ENCODE measurements at places on chromosomes 2 and 18.

DNA sequence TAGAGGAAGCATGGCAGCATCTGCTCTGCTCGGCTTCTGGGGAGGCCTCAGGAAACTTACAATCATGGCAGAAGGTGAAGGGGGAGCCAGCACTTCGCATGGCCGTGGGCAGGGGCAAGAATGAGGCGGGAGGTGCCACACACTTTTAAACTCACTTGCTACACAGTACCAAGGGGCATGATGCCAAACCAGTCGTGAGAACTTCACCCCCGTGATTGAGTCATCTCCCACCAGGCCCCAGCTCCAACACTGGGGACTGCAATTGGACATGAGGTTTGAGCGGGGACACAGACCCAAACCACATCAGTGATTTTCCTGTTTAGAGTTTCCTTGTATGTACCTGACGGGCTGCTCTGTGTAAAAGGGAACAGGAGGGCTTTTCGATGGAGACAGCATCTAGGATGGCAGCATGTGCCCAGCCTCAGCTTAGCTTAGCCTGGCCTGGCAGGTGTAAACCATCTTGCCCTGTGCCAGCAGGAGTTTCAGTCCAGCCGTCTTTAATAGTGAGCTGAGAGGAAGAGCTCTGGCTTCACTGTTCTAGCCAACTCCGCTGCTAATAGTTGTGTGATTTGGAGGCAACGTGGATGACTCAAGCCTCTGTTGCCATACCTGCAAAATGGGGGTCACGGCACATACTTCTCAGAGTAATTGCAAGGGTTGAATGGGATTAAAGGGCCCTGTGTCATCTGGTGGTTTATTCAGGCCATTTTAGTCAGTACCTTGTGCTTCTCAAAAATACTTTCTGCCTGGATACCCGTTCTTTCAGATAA is 101.8 kb downstream of the ASAP2 start:
- no peak for DNase-seq

DNA sequence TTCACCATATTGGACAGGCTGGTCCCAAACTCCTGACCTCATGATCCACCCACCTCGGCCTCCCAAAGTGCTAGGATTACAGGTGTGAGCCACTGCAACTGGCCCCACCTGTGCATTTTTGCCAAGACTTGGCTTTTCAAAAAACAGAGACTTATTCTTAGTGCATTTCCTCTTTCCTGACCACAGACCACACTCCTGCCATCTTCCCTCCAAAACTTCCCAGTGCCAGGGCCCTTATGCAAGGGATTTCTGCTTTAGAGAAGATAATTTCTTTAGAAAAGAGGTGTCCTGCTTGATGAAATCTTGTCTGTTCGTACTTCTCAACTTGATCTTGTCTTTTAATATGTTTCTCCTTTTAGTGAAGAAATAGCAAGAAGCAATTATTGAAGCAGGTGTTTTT is 98.8 kb upstream of the ZNF516 start:
- DNase-seq = no peak

GRCh38 chr2:147449323-147449991 is 395.4 kb upstream of the ACVR2A start:
- DNase-seq = no peak

DNA sequence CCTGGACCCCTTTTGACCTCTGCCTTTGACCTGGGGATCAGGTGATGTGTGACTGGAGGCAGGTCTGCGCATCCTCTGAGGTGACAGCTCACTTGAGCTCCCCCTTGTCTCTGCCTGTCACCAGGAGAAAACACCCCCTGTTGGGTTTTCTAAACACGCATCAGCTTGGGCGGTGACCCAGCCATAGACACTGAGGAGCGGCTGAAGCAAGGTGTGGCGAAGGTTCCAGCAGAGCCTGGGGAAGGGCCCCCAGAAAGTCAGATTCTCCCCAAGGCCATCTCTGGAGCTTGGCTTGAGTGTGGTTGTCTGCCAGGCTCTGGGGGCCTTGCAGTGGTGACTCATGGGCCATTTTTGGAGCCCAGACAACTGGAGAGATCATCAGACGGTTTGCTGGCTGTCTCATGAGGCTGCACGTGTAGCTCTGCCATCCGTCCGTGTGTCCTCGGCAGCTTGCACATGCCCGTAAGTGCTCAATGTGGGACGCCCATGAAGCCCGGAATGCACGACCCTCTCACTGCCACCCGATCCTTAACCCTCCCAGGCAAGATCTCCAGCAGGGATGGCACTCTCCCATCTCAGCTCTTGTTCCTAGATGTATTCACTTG is 29.4 kb downstream of the SIX3 start:
- DNase-seq = no peak

GRCh38 chr18:37671119-37671518 is 105.5 kb upstream of the CELF4 start:
- DNase-seq = no peak

GRCh38 chr2:189719571-189719970 is 43.0 kb downstream of the OSGEPL1 start:
- DNase-seq = no peak

DNA sequence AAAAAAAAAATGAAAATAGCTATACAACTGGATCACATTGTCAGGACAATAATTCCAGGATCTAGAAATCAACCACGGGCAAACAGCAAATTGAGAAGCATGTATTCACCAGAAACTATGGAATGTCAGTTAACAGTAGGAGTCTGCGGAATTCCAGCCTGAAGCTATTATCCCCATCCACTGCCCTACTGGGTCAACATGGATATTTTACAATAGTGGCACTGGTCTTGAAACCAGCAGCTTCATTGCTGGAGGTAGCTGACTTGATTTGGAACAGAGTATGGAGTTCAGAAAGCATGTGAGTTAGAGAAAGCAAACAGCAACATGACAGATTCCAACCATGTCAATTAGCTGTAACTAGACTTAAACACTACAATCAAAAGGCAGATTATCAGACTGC is 55.7 kb upstream of the PDE1A start:
- DNase-seq = no peak

DNA sequence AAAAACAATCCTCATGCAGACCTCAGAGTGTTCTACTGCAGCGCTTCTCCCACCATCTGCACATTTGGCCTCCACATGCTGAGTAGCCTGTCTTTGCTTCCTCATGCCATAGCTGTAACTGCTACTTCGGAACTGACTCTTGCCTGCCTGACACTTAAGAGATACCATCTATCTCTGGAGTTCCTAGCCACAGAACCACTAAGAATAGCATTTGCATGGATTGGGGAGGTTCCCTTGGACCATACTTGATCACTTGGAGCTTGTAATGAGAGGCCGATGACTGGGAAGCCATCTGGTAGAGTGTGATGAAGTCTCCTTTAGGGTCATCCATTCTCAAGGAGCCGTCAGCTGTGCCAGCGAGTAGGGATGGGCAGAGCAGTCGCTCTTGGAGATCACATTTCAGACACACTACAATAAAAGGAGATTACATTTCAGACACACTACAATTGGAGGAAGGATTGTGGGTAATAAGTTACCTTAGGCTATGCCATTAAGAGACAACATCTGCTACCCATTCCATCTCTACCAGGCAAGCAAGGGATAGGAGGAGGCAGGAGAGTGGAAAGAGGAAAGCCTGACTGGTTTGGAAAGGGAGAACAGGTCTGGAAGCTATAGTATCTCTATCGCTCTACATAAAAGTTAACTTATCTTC is 21.8 kb downstream of the DOK1 start:
- no peak for DNase-seq

DNA sequence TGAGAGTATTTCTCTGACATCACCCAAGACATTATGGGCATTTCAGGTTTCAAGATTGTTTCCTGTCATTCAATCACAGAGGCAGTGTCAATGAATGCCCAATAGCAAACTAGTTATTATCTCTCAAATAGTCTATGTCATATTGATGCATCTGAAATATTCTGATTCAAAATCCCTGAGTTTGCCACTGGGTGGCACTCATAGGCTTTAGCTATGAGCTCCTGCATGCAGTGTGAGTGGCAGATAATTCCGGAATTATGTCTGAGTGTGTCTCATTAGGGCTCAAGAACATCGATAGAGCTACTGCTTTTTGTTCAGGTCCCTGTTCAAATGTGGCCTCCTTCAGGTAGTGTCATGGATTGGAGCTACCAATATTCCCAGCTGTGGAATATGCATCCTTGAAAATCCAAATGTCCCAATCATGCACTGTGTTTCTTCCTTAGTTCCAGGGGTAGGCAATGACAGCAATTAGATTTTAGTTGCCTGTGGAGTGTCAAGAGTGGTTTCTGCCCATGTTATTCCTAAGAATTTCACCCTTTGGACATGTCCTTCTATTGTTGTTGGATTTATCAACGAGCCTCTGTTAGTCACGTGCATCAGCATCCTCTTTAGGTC is 7.8 kb upstream of the OR6B3 start:
- DNase-seq = no peak

DNA sequence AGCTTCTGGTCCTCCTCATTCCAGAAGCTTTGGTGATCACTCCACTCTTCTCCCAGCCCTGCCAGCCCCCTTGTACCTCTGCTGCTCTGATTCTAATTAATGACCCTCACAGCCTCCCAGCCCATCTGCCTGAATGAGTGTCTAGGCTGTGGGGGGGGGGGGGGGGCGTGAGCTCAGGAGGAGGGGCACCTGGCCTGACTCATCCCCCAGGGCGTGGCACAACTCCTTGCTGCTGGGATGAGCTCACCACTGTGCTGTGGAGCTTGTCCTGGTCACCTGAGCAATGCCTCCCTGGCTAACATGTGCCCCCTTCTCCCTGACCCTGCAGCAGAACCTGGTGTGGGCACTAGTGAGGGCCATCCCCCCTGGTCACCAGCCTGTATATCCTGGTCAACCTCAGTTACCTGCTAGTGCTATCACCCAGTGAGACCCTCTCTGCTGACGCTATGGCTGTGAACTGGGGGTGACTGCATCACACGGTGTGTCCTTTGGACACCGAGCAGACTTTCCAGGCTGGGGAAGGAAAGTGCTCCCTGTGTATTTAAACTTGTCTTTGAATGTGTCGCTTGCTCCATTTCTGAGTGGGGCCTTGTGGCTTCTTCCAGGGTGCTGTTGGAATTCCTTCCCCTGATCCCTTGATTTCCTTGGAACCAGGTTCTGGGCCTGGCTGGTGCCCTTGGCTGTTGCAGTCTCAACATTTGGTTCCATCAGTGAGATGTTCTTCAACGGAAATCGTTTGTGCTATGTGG is 41.5 kb upstream of the PUM2 start:
- peak; percentile 64 for DNase-seq

All from Caki2 (cell line).